ENCODE measurements at places on chromosomes 2 and 18. TPM values are rescaled to one million over a fixed set of nuclear protein-coding genes. Genes with fewer than 3 reads are reported as not detected.

- H3K4me3 ChIP-seq = no peak overlapping the region
- H3K36me3 ChIP-seq = peaks cover 5% of the 10 kb centered on the region
- DNase-seq = no peak
- no peaks in the 10 kb centered on the region for H3K4me1 ChIP-seq
These were observed 23.9 kb downstream of the PECR start for GRCh38 chr2:216057688-216058193.

GRCh38 chr18:73679941-73680712 lies 467.5 kb downstream of the FBXO15 start:
- H3K27ac ChIP-seq = no peak overlapping the region
- no peak for DNase-seq
- no peaks in the 10 kb centered on the region for H3K27me3 ChIP-seq

DNA sequence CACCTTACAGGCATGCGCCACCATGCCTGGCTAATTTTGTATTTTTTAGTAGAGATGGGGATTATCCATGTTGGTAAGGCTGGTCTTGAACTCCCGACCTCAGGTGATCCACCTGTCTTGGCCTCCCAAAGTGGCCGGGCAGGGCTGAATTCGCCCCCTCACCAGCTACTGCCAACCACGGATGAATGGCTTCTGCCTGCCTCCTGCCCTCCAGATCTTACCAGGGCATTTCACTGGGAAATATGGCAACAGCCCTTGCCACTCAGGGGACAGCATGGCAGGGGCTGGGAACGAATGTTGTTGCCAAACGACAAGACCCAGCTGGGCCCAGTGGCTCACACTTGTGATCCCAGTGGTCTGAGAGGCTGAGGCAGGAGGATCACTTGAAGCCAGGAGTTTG lies 1.8 kb upstream of the ALPP start:
- peaks cover 1% of the 10 kb centered on the region for H3K27me3 ChIP-seq
- H3K27ac ChIP-seq = no peak overlapping the region
- H3K4me3 ChIP-seq = no peak overlapping the region
- H3K4me1 ChIP-seq = peaks cover 9% of the 10 kb centered on the region
- no peak for DNase-seq
- no peaks in the 10 kb centered on the region for H3K36me3 ChIP-seq

GRCh38 chr2:96945014-96945413 lies 41.4 kb downstream of the FAM178B start:
- no peak overlapping the region for H3K27ac ChIP-seq
- no peaks in the 10 kb centered on the region for H3K36me3 ChIP-seq
- H3K27me3 ChIP-seq = peaks cover 3% of the 10 kb centered on the region
- no peaks in the 10 kb centered on the region for H3K4me1 ChIP-seq
- no peak for DNase-seq

DNA sequence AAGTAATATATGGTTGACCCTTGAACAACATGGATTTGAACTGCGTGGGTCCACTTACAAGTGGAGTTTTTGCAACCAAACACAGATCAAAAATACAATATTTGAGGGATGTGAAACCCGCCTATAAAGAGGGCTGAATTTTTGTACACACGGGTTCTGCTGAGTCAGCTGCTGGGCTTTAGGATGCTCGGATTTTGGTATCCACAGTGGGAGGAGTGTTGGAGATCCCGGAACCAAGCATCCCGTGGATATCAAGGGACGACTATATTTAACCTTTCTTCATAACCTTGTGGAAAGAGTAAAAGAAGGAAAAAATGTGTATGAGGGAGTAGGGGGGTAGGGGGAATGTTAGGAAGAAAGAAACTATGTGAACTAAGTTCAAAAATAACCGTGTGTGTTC lies 10.0 kb upstream of the INPP1 start:
- H3K27me3 ChIP-seq = no peaks in the 10 kb centered on the region
- DNase-seq = no peak
- H3K4me3 ChIP-seq = no peak overlapping the region

The MOCOS gene
- 6.5 TPM for total RNA-seq

The POTEI gene
- 0.20 TPM for total RNA-seq

The MPPE1 gene
- 22.1 TPM for total RNA-seq
